ENCODE measurements at places on chromosomes 11 and 22.

GRCh38 chr22:24225951-24226350 lies 18.9 kb downstream of the GGT5 start:
- DNase-seq, result no peak

GRCh38 chr22:30280505-30280904 lies 8.8 kb downstream of the CASTOR1 start:
- no peak for DNase-seq

- no peak for DNase-seq
Measured at GRCh38 chr11:57055744-57056143, 67.0 kb downstream of the OR5AK2 start.

DNA sequence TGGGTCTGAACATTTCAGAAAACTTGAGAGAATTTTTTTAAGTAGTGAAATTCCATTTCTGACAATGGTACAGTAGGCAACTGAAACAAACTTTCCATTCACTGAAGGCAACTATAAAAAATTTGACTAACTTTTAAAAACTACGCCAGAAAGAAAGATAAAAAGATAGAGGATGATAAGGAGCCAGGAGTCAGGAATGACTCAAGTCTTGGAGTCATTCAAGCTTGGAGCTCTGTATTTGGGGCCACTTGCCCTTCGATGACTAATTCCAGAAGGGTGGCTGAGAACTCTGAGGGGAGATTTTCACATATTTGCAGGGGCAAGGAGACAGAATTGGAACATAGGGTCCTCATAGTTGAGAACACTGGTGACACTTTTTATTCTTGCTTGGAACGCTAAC lies 1083.2 kb upstream of the CNTN5 start:
- no peak for DNase-seq

- DNase-seq, result no peak
Measured at GRCh38 chr11:114816791-114817190, 138.5 kb downstream of the NXPE2 start.

GRCh38 chr11:93329936-93330445 lies 551 bp upstream of the DEUP1 start:
- DNase-seq, result no peak

DNA sequence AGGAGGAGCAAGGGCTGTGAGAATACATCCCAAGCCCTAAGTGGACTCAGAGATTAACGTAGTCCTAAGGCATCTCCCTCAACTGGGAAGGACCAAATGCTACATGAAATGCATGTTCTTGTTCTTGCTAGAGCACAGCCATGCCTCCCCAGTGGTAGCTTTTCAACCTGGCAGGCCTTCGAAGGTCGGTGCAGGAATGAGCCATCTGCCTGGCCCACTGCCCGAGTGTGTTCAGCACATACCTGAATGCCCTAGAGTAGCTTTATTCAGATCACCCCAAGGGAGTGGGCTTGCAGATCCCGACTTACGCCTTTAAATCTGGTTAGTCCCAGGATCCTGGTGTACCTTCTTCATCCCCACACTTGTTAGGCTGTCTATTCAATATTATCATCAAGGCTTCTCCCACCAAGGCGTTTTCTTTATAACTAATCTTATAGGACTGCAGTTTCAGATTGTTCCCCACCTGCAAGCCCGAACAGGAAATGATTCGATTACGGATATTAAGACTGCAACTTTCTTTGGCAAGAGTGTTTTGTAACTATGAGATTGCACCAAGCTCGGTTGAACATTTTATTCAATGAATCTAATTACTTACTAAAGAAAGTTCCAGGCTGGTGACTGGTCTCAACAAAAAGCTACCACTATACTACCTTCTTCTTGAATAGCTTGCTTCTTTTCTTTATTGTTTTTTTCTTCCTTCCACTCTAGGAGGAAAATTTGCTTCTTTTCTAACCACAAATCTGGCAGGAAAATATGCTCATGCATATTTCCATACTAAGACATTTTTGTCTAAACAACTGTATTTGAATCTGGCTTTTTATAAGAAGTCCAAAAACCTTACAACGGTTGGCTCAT lies 115.6 kb downstream of the SGSM3 start:
- DNase-seq, result no peak

DNA sequence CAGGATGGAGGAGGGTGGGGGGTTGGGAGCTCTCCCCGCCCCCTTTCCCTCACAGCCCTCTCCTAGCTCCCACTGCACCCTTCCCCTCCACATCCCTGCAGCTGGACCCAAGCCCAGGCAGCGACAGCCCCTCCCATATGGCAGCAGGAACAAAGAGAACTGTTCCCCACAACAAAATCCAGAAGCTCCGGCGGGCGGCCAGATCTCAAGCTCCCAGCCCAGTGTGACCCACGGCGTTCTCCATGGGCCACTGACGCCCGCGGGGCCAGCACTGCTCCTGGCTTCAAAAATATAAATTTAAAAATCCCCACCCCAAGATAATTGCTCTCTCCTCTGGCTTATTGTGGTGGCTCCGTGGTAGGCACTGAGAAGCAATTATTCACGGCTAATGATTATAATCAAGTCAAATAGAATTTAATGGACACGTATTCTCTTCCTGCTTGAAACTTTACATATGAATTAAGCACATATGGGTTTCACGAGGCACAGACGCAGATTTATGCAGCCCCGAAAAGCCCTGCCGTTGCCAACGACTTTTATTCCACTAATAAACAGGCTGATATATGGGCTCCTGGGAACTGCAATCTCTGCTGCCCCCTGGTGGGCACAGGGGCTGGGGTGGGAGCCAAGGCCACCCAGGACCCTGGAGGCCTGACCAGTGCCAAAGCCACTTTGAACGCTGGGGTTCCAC lies 17.5 kb downstream of the MACROD1 start:
- DNase-seq, result peak; percentile 90

DNA sequence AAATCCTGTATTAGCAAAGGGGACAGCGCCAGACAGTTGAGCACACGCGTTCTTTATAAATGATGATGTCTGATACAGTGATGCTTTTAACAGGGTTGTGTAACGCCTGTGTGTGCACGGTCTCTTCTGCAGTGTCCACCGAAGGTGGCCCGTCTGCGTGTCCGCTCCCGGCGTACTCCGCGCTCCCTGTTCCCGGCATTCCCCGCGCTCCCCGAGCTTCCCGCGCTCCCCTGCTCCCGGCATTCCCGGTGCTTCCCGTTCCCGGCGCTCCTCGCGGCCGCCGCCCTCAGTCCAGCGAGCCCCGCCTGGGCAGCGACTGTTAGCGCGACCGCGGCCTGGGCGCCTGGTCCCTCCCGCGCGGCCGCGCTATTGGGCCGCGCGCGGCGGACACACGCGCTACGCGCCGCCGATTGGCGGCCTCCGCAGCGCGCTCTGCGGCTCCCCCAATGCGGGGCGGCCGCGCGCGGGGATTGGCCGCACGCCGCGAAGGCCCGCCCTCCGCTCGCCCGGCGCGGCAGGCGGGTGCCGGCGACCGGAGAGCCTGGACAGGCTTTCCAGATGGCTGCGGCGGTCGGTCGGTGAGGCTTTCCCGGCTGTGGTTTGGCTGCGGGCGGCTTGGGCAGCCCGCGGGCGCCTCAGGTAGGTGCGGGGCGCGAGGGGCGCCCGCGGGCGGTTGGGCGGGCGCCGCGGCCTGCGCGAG lies at the start of gene DGCR8:
Gene DGCR8 (plus strand): TSS at position 497 of the 700 bp plus-strand sequence. CDS start 5,723 bp downstream, outside the sequence.
- DNase-seq, result peak; percentile 92

GRCh38 chr11:3367221-3367620 lies 11.7 kb downstream of the ZNF195 start:
- no peak for DNase-seq

DNA sequence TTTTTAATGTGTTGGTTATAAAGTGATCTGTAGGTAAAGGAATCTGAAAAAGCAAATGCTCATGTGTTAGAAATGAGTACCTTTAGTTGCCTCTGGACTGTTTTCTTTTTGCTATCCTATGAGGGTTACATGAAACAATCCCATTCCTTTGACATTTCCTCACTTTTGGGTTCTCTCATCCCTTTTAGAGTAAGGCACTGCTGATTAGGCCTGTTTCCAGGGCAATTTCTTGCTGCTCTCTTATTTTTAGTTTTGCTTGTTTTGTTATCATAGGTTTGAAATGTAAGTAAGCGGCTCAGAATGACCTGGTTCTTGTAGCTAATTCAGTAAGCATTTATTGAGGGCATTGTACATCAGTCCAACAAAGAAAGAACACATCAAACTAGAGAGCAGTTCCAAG lies 138.9 kb downstream of the DDX10 start:
- DNase-seq, result no peak

GRCh38 chr22:29517215-29517908 lies 36.2 kb downstream of the THOC5 start:
- no peak for DNase-seq

- no peak for DNase-seq
Measured at GRCh38 chr11:67048515-67049130, 8.0 kb upstream of the RHOD start.

GRCh38 chr11:127037001-127037400 lies 36.4 kb upstream of the KIRREL3 start:
- no peak for DNase-seq

DNA sequence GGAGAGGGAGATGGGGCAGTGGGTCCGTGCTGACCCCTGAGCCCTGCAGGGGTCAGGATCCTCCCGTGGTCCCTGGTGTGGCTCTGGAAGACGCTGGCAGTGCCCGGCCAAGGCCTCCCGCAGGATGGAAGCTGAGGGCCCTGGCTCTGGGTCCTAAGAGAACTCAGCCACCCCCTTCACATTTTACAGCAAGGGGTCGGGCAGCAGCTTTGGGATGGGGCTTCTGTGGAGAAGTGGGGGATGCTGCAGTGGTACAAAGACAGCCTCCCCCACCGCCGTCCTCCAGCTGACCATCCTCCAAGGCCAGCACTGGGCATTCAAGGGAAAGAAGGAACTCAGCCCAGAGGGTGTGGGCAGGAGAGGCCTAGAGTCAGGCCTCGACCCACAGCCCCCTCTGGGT lies 21.8 kb upstream of the CRYBB3 start:
- DNase-seq, result no peak

- no peak for DNase-seq
Measured at GRCh38 chr22:26483043-26483438, 542 bp downstream of the HPS4 start.

GRCh38 chr11:11486423-11486822 lies 133.4 kb upstream of the CSNK2A3 start:
- no peak for DNase-seq

DNA sequence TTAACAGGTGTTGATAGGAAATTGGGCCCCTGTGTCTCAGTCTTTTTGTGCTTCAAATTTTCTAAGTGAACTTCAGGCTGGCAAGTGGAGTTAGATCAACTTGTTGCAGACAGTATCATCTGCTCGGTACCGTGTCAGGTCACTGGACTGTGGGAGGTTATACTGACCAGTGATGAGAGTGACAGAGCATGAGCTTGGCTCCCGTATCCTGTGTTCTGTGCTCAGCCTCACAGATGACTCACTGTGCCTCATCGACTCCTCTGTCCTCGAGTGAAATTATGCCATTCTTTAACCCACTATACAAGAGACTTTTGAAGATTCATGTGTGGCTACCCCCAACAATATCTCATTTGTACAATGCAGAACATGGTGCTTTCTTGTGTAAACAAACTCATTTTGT lies 7.9 kb downstream of the GRAP2 start:
- no peak for DNase-seq

DNA sequence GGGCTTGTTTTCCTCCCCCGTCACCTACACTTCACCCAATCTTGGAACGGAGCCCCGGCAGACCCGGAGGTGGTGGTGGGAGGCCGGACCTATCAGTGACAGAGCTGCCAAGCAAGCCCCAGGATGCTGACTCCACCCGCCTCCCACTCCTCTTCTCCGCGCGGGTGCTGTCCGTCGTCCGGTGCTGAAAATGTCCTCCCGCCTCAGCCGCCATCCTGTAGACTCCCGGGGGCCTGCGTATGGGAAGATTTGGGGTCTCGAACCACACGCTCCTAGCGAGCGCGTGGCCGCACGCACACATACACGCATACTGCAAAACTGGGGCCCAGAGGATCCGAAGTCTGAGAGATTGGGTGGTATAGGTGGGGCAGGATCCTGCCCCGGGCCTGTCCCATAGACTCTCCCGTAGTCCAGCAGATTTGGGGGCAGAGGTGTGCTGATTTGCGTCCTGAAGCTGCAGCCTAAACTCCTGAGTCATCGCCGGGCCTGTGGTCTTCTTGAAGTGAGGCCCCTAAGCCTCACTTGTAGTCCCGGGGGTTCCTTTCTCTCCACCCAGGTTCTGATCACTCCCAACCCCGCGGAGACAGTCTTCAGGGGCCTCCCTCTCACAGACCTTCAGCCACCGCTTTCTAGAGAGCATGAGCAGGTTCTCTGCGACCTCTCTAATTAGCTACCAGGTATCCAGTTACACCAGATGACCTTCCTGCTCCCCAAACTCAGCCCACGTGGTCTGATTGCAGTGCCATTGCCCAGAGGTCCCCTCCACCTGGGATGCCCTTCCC lies 796 bp upstream of the YIF1A start:
- DNase-seq, result no peak

DNA sequence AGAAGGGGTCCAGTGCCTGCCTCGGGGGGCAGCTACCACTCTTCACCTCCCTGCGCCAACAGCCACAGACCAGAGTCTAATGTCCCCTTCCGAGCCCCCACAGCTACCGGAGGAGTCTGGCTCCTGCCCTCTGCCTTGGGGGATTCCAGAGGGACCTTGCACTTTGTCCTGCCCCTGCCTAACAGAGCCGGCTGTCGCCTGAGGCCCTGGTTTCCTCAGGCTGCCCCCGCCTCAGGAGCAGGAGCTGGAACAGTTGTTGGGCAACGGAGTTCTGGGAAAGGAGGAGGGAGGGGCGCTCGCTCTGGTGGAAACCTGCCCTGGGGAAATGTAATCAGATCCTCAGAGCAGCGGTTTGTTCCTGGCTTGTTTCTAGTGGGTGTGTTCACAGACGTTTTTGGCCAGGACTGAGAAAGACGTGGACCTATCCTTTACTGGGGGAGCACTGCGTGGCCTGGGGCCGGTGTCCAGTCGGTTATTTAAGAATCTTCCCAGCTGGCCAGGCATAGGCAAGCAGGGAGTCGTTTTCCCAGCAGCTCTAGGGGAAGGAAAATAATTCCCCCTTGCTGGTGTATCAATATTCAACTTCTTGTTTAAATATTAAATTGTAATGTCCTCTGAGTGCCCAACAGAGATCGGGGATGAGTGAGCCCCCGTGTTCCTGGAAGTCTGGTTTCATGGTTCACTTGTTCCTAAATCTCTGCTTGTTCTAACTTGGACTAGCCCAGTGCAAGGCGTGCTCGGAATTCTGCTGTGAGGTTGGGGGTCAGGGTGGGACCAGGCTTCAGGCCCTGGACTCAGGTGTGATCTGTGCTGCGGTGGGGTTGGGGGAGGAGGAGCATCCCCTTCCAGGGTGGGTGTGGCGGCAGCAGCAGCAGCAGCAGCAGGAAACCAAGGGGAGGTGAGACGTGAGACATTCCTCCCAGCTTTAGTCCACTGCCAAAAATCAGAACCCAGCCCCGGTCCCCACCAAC lies 32.1 kb downstream of the A4GALT start:
- DNase-seq, result peak; percentile 37

DNA sequence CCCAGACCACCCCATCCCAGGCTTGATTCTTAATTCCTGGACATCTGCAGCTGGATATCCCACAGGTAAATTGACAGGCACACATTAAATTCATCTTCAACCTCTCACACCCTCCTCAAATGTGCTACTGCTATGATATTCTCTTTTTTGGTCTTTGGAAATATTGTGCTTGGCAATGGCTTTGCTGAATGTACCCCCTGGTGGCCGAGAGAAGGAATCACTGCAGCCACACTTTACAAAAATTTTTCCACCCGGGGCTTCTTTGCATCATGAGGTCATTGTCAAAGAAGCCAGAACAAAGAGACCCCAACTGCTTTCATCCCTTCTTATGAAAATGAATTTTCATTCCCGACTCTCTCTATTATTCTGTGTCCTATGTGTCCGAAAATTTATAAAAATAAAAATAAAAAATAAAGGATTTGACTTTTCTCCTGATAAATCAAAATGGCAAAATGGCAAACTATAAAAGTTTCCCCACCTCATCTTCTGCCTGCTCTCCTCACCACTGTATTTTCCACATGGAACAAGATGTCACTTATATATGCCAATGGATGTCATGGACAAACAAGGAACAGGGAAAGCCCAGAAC lies 15.0 kb upstream of the CYB5R2 start:
- DNase-seq, result no peak

Data from SJSA1 (cell line).